Heart right ventricle (tissue), 16 donors: ENCODE measurements at places on chromosomes 5 and 9.
A peak's percentile ranks its signal among the peaks of the same experiment; 100 is the strongest.

DNA sequence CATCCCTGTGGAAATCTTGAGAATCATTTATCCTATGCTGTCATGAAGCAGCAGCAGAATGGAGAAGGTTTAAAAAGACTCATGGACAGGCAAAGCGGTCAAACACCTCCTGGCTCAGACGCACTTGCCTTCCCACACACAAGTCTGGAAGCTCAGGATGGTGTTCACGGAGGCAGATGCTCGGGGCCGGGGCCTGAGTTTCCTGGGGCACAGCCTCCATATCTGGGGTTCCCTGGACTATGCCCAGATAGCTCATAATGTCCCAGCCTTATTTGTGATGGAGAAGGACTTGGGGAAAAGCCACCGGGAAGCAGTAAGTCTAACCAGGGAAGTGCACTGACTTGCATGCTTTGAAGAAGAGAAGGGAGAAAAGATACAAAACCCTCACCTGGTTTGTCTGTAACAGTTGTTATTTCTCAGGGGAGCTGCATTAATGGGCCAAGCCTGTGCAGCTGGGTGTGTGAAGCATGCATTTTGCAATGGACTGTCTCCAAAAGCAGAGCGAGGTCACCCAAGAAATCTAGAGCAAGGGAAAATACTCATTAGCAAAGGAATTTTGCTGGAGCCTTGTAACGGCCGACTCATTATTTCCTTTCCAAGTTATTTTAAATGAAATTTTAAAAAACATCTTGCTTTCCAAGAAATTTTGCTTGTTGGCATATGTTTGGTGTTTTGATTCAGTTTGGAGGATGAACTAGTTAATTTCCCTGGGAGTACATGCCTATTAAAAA is 3.4 kb downstream of the S1PR3 start:
- no peak for DNase-seq
- no peak overlapping the region for H3K27ac ChIP-seq
- no peaks in the 10 kb centered on the region for H3K36me3 ChIP-seq
- peak overlapping the region; percentile 78 for H3K4me3 ChIP-seq

DNA sequence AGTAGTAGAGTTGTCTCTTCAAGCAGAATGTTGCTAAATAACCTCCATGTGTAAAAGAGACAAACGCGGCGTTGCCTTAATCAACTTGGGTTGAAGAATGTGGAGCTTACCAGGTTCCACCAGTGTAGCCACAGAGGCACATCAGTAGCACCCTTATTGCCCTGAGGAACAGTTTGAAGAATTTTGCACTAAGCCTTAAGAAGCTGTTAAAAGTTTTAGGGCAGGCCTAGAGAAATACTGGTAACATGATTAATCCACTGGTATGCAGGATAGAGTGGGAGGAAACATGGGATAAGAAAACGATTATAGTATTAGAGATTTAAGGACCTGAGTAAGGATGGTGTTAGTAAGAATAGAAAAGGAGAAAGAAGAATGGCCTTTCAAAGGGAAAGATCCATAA is 100.6 kb downstream of the ZCCHC7 start:
- H3K36me3 ChIP-seq = no peaks in the 10 kb centered on the region
- H3K4me3 ChIP-seq = no peak overlapping the region
- DNase-seq = no peak

GRCh38 chr9:2613730-2614271 is 7.8 kb upstream of the VLDLR start:
- H3K4me1 ChIP-seq = peaks cover 10% of the 10 kb centered on the region
- H3K27me3 ChIP-seq = no peaks in the 10 kb centered on the region
- DNase-seq = peak; percentile 48
- no peaks in the 10 kb centered on the region for H3K36me3 ChIP-seq
- H3K27ac ChIP-seq = no peak overlapping the region

DNA sequence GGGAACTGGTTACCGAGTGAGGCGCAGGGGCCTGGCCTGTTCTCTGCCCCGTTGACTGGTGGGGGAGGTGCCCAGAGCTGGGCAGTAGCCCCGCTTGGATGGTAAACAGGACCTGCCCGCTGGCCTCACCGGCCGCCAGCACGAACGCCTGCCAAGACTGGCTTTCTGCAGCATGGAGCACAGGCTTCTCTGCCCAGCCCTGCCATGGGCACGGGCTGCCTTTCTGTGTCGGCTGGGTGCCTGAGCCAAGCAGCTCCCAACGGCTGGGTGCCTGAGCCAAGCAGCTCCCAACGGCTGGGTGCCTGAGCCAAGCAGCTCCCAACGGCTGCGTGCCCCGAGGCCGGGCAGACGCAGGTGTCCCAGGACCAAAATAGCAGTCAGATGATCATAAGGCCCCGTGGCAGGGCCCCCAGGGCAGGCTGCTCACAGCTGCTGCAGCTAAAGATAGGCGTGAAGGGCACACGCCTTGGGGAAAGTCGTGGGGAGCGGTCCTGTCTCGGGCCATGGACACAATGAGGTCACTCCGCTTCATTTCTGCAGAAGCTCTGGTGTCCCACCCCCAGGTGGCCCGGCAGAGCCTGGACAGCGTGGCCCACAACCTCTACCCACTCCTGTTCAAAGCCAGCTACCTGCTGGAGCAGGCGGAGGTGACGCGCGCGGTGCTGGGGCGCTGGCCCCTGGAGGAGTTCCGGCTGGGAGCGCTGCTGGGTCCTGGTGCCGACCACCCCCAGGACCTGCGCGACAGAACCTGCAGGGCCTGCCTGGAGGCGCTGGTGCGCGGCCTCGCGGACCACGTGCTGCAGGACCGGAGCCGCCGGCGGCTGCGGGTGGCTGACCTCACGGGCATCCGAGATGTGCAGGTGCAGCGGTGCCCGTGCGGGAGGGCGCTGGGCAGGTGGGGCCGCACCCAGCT is at the start of gene LRRC14B:
LRRC14B (plus strand) TSS at position 460 of the 913 bp plus-strand sequence; CDS start at position 504, 44 bp downstream.
- peaks cover 15% of the 10 kb centered on the region for H3K27me3 ChIP-seq
- no peaks in the 10 kb centered on the region for H3K36me3 ChIP-seq
- peaks cover 7% of the 10 kb centered on the region for H3K4me1 ChIP-seq
- peak; percentile 79 for DNase-seq
- peak within 1 kb of the TSS; percentile 95 for H3K27ac ChIP-seq

DNA sequence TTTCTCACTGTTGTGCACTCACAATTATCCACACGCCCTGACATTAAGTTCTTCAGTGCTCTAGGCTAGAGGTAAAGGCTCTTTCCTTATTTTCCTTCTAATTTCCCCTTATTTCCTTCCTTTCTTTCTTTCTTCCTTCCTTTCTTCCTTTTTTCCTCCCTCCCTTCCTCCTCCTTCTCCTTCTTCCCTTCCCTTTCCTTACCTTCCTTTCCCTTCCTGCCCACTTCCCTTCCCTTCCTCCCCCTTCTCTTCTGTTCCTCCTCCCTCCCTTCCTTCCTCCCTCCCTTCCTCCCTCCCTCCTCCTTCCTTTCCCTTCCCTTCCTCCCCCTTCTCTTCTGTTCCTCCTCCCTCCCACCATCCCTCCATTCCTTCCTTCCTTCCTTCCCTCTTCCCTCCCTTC is 317.0 kb upstream of the IRX1 start:
- H3K27me3 ChIP-seq = peaks cover 12% of the 10 kb centered on the region
- no peaks in the 10 kb centered on the region for H3K36me3 ChIP-seq
- H3K27ac ChIP-seq = no peak overlapping the region
- H3K4me1 ChIP-seq = no peaks in the 10 kb centered on the region
- no peak overlapping the region for H3K4me3 ChIP-seq

GRCh38 chr9:117681888-117682287 is 22.3 kb upstream of the TLR4 start:
- no peaks in the 10 kb centered on the region for H3K27me3 ChIP-seq
- H3K4me1 ChIP-seq = peaks cover 6% of the 10 kb centered on the region
- no peak overlapping the region for H3K27ac ChIP-seq
- H3K36me3 ChIP-seq = no peaks in the 10 kb centered on the region
- H3K4me3 ChIP-seq = no peak overlapping the region
- no peak for DNase-seq

- no peaks in the 10 kb centered on the region for H3K4me1 ChIP-seq
- no peak overlapping the region for H3K4me3 ChIP-seq
- no peak for DNase-seq
- H3K27me3 ChIP-seq = no peaks in the 10 kb centered on the region
- H3K36me3 ChIP-seq = no peaks in the 10 kb centered on the region
These were observed 704.3 kb upstream of the ZNF608 start for GRCh38 chr5:125450771-125451170.

DNA sequence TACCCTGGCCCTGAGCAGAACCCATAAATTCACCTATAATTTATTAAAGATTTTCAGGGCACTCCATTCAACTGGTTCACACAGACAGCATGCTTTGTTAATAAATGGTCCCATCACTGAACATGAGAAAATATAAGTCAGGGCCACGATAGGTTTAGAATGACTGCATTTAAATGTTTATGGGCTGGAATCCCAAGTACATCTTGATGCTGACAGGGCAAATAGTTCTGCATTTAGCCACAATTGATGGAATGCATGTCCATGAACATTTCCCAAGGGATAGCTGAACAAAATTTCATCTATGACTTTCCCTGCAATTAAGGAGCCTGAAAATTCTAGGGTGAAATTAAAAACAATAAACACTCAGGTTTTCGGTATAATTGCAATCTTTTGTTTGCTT is 124.5 kb downstream of the CAAP1 start:
- H3K4me3 ChIP-seq = no peak overlapping the region
- no peaks in the 10 kb centered on the region for H3K4me1 ChIP-seq
- no peaks in the 10 kb centered on the region for H3K27me3 ChIP-seq
- H3K36me3 ChIP-seq = no peaks in the 10 kb centered on the region

GRCh38 chr9:113409481-113409880 is 994 bp downstream of the POLE3 start:
- peak overlapping the region; percentile 94 for H3K27ac ChIP-seq
- DNase-seq = no peak
- no peaks in the 10 kb centered on the region for H3K36me3 ChIP-seq
- H3K4me1 ChIP-seq = peaks cover 39% of the 10 kb centered on the region
- H3K27me3 ChIP-seq = no peaks in the 10 kb centered on the region

DNA sequence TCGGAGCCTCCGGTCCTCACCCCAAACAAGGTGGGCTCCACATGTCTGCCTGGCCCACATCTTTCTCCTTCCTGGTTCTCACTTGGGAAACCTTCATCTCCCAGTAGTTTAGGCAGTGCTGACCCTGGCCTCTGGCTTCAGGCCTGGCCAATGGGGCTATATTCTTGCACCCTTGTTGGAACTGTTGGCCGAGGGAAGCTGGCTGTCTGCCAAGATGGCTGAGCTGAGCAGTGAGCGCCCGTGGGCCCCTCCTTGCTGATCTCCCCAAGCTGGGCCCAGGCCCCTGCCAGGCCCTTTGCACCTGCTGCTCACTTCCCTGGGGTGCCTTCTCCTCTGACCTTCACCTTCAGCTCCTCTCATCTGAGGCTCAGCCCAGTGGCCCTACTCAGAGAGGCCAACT is 31.3 kb downstream of the TSPAN17 start:
- peaks cover 42% of the 10 kb centered on the region for H3K4me1 ChIP-seq
- H3K27ac ChIP-seq = no peak overlapping the region
- peaks cover 45% of the 10 kb centered on the region for H3K27me3 ChIP-seq
- no peak overlapping the region for H3K4me3 ChIP-seq
- H3K36me3 ChIP-seq = no peaks in the 10 kb centered on the region

DNA sequence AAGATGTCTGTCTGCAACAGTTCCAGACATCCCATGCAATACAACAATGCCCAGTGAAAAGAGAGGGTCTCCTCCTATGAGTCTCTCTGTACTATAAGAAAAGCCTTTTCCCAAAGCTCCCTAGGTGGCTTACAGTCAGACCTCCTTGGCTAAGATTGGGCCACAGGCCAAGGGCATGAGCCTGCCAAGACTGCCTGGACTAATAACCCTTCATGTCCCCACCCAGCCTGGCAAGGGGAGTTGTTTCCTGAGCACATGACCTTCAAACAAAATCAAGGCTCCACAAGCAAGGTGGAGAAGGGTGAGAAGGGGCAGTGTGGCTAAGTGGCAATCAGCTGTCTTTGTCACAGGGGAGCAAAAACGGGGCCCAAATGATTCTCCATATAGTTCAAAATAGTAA is 75.6 kb upstream of the ZSWIM6 start:
- peak; percentile 66 for DNase-seq
- no peaks in the 10 kb centered on the region for H3K27me3 ChIP-seq
- peaks cover 2% of the 10 kb centered on the region for H3K4me1 ChIP-seq
- no peaks in the 10 kb centered on the region for H3K36me3 ChIP-seq
- H3K4me3 ChIP-seq = no peak overlapping the region
- no peak overlapping the region for H3K27ac ChIP-seq

DNA sequence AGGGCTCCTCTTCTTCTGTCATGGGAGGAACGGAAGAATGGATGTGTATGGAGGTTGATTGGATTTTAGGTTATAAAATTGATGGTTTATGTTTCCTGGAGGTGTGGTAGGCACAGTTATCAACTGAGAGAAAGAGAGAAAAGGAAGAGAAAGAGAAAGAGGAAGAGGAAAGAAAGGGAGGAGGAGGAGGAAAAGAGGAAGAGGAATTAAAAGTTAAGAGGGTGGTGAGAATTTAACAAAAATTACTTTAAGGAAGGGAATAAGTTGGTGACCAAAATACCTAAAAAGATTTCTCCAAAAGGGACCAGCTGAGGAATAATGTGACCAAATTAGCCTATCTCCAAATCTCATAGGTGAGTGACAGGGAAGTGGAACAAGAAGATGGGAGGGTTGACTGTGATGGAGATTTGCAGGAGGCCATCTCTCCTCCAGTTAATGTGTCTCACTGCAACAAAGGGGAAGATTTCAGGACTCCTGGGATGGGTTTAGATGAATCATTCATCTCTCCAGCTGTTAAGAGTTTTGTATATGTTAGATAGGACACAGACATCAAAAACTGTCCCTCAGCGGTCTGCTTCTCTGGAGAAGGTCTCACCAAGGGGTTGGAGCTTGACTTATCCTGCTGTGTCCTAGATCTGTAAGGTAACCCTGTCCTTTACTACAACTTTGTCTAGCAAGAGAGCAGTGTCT is 76.0 kb upstream of the TMC1 start:
- H3K27me3 ChIP-seq = no peaks in the 10 kb centered on the region
- no peaks in the 10 kb centered on the region for H3K4me1 ChIP-seq
- H3K36me3 ChIP-seq = no peaks in the 10 kb centered on the region
- no peak for DNase-seq

DNA sequence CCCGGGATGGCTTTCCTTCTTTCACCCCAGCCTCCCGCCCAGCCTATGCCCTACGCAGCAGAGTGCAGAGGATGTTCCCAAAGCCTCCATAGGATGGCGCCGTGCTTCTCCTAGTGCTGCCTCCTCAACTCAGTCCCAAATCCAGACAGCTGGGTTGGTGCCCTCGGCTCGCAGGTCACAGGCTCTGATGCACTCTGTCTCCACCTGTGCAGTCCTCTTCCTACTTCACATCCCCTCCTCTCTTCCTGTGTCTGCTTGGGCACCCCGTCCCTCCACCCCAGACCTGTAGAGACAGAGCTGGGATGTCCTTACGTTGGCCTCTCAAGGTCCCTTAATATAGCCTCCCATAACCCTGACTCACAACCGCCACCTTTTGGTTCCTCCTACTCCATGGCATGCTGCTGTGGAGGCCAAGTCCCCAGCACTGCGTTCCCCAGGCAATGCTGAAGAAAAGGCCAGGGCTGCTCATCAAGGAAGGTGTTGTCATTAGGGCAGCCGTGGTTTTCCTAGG is 314.4 kb downstream of the GADD45G start:
- no peaks in the 10 kb centered on the region for H3K36me3 ChIP-seq
- no peaks in the 10 kb centered on the region for H3K4me1 ChIP-seq
- H3K27me3 ChIP-seq = peaks cover under 1% of the 10 kb centered on the region
